ENCODE measurements at places on chromosomes 5 and 9. TPM values are rescaled to one million over a fixed set of nuclear protein-coding genes. Genes with fewer than 3 reads are reported as not detected.

The PRDM9 gene
- not detected for total RNA-seq

The ASS1 gene
- total RNA-seq, result 3.2 TPM

The NR4A3 gene
- total RNA-seq, result 51.1 TPM

The LARP1 gene
- total RNA-seq, result 331 TPM

The SH3PXD2B gene
- total RNA-seq, result 0.19 TPM

The IFNB1 gene
- not detected for total RNA-seq

The ADRB2 gene
- total RNA-seq, result 0.37 TPM

The GCNT4 gene
- 0.70 TPM for total RNA-seq

The TCOF1 gene
- total RNA-seq, result 130 TPM

The RAPGEF1 gene
- total RNA-seq, result 150 TPM
